ENCODE measurements at places on chromosomes 12 and 14.

- DNase-seq, result no peak
Measured at GRCh38 chr14:81007131-81007530, 51.7 kb downstream of the TSHR start.

GRCh38 chr12:119204131-119204530, 25.4 kb downstream of the HSPB8 start:
- no peak for DNase-seq

DNA sequence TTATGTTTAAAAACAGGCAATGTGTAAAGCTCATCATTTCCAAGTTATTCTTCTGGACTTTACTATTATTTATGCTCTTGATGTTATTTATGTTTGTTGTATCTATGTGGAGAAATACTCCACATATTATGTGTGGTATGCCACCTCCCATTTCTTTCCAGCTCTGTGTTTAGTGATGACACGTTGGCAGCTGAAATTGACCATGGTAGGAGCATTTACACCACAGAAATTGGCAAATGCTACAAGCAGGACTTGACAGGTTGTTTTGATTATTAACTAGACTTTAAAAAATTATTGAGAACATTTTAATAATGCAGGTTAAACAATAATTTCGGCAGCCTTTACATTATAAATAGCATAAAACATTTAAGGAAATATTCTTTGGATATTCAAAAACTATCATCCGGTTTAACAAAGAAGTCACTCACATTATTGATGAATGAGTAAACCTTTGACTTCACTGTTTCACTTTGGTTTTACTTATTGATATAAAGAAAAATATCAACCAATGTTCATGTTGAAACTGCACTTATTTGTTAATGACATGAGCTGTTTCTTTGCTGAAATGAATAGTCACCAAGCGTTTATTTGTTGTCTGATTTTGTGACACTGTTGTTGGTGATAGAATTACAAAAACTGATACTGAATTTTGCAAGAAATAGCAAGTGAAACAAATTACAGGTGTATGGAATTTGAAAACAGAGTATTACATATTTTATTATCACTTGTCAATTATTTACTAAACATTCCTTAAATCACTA, 76.8 kb downstream of the HMGA2 start:
- no peak for DNase-seq

GRCh38 chr12:115337693-115338543, 653.9 kb upstream of the TBX3 start:
- DNase-seq, result no peak

GRCh38 chr12:85825746-85826145, 10.5 kb downstream of the RASSF9 start:
- no peak for DNase-seq

- DNase-seq, result no peak
Measured at GRCh38 chr14:67963960-67964812, 144.6 kb downstream of the RAD51B start.

- DNase-seq, result no peak
Measured at GRCh38 chr12:16036073-16036472, 124.9 kb downstream of the DERA start.

- DNase-seq, result no peak
Measured at GRCh38 chr14:97603201-97603600, 806.0 kb downstream of the VRK1 start.

DNA sequence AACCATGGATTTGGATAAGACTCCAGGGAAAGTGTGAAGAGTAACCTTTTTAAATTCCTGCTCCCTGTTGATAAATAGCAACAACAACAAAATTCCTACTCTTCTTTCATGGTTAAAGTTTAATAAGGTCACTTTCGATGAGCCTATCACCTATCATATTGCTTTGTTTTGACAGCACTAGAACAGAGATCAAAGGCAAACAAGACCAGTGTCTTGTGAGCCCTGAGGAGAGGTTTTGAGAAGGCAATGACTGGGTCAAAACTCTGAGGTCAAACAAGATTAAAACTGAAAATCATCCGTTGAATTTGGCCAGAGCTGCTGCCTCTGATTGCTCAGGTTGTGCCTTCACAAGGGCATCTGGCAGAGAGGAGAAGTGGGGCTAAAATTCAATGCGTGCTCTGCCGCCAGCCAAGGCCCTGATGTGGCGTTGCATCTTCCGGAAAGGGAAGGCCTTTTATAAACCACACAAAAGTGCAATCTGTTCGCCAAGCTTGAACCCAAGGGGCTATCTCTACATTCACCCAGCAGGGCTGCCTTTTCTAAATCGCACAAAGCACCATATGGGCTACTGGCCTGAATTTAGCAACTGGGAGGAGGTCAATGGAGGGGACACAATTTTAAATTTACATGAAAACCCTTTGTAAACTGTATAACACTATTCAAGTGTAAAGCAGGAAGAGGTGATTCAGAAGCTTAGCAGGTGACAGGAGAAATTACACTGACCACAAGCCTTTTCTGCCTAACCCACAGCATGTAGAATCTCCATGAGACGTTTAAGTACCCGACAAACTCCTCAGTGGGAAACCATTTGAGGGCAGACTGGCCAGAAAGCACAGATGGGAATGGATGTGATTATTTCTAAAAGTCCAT, 140.8 kb downstream of the DAD1 start:
- DNase-seq, result no peak

GRCh38 chr12:57490126-57490525, 2.3 kb downstream of the MARS1 start:
- DNase-seq, result no peak

- DNase-seq, result no peak
Measured at GRCh38 chr12:132471011-132471857, 18.7 kb upstream of the FBRSL1 start.

DNA sequence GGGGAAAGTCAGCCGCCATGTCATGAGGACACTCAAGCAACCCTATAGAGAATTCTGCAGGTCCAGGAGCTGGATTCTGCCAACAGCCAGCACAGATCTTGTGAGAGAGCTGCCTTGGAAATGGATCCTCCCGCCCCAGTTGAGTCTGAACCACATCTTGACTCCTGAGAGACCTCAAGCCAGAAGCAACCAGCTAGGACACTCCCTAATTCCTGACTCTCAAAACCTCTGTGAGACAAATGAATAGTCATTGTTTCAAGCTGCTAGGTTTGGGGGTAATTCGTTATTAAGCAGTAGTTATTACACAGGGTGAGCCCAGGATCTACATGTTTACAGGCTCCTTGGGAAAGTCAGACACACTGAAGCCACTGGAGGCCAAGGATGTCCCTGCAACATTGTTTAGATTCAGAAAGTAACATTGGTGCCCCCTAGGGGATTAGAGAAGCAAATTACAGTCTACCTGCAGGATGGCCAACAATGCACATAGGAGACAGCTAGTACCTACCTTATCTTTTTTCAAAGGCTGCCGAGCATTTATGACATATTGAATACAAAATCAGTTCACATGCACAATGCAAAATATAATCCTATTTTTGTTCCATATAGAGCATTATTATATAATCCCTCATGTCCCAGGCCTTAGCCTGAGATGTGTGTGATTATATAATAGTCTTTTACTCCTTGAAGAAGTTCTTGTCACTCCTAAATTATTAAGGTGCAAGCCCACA, 57.9 kb upstream of the FICD start:
- peak; percentile 18 for DNase-seq

DNA sequence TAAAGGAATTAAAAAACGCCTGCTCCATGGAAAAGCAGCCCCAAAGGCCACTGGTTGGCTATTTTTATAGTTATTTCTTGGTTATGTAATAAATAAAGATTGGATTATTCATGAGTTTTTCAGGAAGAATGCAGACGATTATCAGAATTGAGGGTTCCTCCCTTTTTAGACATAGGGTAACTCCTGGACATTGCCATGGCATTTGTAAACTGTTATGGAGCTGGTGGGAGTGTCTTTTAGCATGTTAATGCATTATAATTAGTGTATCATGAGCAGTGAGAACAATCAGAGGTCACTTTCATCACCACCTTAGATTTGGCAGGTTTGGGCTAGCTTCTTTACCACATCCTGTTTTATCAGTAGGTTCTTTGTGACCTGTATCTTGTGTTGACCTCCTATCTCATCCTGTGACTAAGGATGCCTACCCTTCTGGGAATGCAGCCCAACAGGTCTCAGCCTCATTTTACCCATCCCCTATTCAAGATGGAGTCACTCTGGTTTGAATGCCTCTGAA, 728.7 kb downstream of the GALC start:
- no peak for DNase-seq

DNA sequence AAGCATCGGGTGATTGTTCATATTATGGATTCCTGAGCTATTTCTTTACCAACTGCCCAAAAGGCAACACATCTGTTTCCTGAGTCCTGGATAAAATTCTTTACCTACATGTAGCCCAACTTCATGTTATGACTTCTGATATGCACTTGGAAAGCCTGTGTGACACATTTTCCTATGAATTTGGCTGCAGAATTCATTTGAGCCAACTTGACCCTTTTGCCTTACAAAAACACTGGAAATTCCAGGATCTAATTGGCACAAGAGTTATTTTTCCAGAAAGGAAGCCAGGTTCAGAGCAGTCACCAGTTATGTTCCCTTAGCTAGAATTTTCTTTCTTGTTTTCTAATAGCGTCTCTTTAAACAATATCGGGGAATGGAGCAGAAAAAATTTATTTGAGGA, 202.5 kb upstream of the LRIG3 start:
- no peak for DNase-seq

GRCh38 chr14:27184427-27184826, 586.6 kb upstream of the NOVA1 start:
- DNase-seq, result no peak

DNA sequence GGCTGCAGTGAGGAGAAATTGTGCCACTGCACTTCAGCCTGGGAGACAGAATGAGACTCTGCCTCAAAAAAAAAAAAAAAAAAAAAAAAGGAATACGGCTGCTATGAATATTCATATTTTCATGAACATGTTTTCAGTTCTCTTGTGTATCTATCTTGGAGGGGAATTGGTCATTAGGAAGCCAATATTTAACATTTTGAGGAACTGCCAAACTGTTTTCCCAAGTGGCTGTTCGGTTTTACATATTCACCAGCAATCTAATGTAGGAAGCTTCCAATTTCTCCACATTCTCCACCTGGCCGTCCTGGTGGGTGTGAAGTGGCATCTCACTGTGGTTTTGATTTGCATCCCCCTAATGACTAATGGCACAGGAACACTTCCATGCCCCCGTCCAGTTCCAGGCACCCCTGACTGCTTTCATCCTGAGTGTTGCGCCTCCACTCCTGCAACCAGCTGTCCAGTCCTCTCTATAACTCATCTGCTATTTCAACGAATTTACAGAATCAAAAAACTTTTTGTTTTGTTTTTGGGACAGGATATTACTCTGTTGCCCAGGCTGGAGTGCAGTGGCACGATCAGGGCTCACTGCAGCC, 5.7 kb downstream of the STXBP6 start:
- no peak for DNase-seq

DNA sequence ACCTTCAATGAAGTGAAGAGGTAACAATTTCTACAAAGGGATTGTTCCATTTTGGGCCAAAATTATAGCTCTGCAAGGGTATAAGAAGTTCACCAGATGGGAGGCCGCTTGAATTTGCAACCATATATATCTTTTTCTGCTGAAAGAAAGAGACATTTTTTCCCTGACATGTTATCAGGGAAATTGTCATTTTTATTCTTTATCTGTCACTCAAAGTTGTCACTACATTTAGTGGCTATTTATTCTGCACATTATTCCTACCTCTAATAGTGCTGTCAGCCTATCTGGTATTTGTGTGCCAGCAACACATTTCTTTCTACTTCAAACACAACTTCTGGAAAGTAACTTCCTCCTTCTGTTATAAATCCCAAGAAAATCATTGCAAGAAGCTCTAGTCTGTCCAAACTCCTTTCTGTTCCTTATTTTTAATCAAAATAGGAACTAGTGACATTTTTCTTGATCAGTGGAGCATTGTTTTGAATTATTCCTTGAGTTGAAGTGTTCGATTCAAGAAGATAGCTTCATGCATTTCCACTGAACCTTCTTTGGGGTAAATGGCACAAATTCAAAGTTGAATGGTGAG, 137.9 kb upstream of the ATP2B1 start:
- no peak for DNase-seq

DNA sequence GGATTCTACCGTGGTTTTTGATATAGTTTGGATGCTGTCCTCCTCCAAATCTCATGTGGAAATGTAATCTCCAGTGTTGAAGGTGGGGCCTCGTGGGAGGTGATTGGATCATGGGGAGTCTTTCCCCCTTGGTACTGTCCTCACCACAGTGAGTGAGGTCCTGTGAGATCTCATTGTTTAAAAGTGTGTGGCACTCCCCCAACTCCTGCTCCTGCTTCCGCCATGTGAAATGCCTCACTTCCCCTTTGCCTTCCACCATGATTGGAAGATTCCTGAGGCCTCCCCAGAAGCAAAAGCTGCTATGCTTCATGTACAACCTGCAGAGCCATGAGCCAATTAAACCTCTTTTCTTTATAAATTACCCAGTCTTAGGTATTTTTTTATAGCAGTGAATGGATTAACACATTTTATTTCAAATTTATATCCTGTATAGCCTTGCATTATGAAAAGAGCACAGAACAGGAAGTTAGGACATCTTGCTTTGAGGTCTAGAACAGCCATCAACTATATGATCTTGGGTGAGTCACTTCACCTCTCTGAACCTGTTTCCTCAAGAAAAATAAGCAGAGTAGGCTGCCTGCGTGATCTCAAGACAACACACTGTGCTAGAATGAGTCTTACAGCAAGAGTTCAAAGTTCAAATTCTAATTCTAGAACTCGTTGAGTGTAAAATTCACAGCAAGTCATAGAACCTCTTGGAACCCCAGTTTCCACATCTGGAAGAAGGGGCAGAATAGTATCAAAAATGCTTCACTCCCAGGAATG, 160.9 kb upstream of the EEA1 start:
- DNase-seq, result no peak

Measured in central memory CD4-positive, alpha-beta T cell (primary cell).